ENCODE measurements at places on chromosomes 1 and 21. TPM values are rescaled to one million over a fixed set of nuclear protein-coding genes. Genes with fewer than 3 reads are reported as not detected.

GRCh38 chr1:54645806-54646676 is 4.5 kb downstream of the MROH7 start:
- H3K27ac ChIP-seq, result no peak overlapping the region
- no peaks in the 10 kb centered on the region for H3K4me1 ChIP-seq
- H3K36me3 ChIP-seq, result peaks cover 7% of the 10 kb centered on the region
- DNase-seq, result no peak

GRCh38 chr1:184163674-184164465 is 112.3 kb downstream of the TSEN15 start:
- H3K4me3 ChIP-seq, result peak overlapping the region; percentile 68
- no peak overlapping the region for H3K27ac ChIP-seq
- H3K27me3 ChIP-seq, result no peaks in the 10 kb centered on the region
- peaks cover 2% of the 10 kb centered on the region for H3K36me3 ChIP-seq

DNA sequence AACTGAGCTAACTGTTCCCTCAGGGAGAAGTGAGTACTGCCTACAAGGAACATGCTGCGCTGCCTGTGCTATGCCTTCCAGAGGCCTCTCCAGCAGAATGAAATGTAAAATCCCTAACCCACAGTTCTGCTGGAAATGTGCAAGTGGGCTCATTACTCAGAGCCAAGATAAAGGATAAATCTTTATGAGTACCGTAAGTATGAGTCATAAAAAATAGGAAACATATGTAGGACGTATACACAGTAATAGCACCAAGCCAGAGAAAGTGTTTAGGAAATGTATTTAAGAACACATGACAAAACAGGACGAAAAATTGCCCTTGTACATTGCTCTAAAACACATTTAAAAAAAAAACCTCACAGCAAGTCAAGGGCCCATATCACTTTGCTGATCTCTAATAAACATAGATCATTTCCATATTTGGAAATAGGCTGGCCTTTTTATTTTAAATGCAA is 104.6 kb downstream of the TGFBR3 start:
- peaks cover 71% of the 10 kb centered on the region for H3K4me1 ChIP-seq
- peak overlapping the region; percentile 18 for H3K4me3 ChIP-seq
- H3K27ac ChIP-seq, result peak overlapping the region; percentile 91
- H3K36me3 ChIP-seq, result peaks cover 27% of the 10 kb centered on the region
- no peak for DNase-seq

- H3K4me1 ChIP-seq, result no peaks in the 10 kb centered on the region
- H3K27ac ChIP-seq, result no peak overlapping the region
- DNase-seq, result no peak
- no peak overlapping the region for H3K4me3 ChIP-seq
These were observed 18.9 kb downstream of the CDK18 start for GRCh38 chr1:205523261-205523890.

LGR6 gene
- total RNA-seq, result 5.9 TPM

VWA1 gene
- total RNA-seq, result 1.3 TPM

CA14 gene
- not detected for total RNA-seq

AMY2A gene
- not detected for total RNA-seq
